ENCODE measurements at places on chromosomes 4 and X.

GRCh38 chr4:83581411-83582288 is 45.7 kb downstream of the GPAT3 start:
- DNase-seq, result no peak

DNA sequence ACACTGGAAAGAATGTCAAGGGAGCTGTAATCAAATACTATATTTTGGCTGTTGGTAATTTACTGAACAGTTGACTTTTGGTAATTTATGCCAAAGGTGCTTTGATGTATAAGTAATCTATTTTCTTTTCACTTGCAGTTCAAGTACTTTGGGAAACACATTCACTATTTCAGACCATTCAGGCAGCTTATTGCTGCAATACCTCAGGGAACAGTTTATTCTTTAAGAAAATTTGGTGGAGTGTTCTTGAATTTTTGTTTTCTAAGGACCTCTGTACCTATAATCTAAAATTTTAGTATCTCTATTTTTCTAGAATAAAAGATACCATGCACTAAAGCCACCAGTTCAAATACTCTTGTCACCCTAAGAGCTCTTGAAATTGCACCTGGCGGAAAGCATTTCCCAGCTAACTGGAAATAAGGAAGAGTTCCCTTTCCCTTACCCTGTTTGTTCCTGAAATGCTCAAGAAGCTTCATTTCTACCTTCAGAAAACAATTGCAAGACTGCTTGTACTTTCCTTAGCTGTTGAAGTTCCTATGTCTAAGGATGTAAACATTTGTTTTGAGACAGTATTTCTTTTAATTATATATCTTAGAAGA is 633.5 kb upstream of the FAT1 start:
- DNase-seq, result no peak

DNA sequence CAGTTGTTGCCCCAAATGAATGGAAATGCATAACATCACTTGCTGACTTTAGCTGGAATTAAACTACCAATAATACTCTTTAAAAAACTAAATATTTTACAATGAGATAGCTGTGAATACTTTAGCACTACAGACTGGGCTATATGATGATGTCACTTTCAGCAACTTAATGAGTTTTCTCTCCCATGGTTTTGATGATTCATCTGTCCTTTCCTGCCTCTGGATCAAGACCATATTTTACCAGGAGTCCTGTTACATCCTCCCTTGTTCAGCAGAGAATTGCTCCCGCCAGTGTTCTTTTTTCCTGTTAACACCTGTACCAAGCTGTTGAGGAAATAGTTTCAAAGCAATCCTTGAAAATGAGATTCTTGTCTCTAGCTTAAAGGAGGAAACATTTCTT is 543.0 kb downstream of the SPRY1 start:
- DNase-seq, result no peak

DNA sequence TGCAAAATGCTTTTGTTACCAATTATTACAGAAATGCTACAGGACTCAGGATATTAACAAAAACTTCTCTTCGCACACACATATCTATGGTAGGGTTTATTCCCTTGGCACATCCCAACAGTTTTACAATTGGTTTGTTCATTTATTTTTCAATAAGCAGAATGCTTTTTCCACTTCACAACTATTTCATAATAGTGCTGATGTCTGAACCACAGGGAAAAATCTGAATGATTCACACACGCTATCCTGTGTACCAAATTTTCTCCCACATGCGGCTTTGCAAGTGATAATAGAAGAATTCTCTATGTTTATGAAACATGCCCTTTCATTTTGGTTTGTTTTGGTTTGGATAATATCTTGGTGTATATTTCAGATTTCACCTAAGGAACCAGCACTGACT is 725.7 kb upstream of the TENM3 start:
- DNase-seq, result no peak

GRCh38 chr4:141595531-141595930 is 40.9 kb upstream of the IL15 start:
- no peak for DNase-seq

DNA sequence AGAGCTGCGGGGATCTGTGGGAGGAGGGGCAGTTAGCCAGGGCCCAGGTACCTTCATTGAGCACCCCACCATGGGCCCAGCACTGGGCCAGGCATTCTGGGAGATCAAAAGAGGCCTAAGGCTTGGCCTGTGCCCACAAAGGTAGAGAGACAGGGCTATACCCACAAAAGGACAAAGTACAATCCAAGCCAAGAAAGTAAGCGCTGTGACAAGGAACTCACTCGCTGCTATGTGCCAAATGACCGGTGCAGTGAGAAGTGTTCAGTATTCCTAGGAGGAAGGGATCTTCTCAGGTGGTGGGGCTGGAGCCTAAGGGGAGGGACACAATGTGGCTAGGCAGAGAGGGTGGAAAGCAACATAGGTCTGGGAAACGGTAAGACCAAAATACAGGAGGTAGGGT is 8.8 kb upstream of the FRMPD3 start:
- DNase-seq, result no peak

- no peak for DNase-seq
Measured at GRCh38 chr4:78622253-78622979, 70.8 kb downstream of the ANXA3 start.

DNA sequence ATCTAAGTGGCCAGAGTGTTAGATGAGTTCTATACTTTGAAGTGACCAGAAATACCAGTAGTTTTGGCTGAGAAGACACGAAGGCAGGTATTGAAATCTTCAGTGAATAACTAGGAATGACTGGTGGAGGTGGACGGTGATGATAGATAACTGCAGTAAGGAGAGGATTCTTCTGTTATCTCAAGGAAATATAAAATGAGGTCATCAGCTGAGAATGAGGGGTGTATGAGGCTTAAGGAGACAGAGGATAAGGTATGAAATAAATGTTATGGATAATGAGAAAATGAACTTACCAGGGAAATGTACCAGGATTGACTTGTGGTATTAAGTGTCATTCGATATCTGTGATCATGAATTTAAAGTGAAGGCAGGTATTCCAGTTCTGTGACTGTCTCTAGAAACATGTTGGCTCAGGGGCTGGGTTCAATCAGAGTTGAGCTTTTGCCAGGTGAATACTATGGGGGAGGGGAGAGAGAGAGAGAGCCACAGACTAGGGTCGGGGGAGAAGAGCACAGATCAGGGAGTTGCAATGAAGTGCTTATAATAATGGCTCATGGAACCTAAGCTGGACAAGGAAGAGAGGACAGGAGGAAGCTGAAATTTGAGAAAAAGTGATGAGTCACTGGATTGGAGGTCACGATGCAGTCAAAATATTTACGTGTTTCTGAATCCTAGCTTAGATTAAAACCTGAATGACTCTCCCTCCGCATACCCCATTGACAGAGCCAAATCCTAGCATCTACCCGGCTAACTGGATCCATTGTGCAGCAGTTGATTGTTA is 37.5 kb upstream of the BRS3 start:
- DNase-seq, result no peak

GRCh38 chr4:175806727-175807126 is 5.3 kb downstream of the GPM6A start:
- DNase-seq, result no peak

DNA sequence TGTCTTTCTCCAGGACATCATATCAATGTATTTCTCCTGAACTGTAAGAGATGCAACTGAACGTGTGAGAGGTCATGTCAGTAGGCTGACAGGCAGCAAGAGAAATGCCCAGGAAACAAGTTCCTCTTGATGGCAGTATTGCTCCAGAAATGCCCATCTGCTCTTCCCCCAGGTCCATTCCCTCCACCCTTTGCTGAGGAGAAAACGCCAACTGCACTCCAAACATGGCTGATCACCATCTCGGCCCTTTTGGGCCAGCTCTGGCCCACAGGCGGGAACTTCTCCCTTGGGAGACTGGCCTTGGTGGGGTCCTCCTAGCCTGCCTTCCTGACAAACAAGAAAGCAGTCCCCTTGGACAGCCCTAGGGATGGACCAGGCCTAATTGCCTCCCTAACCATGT is 276.5 kb upstream of the AGTR2 start:
- DNase-seq, result no peak

GRCh38 chrX:41240509-41240908 is 93.5 kb upstream of the DDX3X start:
- no peak for DNase-seq

DNA sequence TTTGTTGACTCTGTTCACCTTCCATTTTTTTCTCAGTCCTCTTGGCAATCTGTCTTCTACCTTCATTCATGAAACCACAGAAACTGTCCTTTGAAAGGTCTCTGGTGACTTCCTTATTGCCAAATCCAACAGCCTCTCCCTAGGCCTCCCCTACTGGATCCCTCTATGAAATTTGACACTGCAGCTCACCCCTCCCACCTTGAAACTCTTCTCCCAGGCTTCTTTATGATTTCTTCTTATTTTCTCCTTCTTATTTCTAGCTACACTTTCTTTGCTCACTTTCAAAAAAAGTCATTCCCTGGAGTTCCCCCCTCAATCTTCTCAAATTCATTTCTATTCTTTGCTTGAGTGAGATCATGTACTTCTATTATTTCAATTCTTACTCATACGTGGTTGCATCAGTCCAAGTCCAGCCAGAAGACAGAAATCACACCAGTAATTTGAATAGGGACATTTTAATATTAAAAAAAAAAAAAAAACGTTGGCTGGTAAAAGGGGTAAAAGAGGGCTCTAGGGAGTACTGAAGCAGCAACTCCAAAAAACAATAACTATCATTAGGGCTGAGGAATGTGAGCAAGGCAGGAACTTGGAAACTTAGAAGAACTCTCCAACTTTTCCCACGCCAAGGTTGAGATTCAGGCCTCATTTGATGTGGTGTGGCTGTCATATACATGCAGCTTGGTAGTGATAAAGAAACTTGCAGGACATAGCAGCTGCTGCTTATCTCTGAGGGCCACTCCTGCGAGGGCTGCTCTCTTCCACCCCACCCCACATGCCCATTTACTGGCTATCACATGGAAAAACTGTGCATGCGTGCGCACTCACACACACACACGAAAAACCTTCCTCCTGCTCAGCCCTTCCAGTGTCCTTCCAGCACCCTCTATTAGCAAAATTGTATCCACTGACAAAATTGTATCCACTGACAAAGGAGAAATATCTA is 169.8 kb upstream of the GALNT7 start:
- no peak for DNase-seq

DNA sequence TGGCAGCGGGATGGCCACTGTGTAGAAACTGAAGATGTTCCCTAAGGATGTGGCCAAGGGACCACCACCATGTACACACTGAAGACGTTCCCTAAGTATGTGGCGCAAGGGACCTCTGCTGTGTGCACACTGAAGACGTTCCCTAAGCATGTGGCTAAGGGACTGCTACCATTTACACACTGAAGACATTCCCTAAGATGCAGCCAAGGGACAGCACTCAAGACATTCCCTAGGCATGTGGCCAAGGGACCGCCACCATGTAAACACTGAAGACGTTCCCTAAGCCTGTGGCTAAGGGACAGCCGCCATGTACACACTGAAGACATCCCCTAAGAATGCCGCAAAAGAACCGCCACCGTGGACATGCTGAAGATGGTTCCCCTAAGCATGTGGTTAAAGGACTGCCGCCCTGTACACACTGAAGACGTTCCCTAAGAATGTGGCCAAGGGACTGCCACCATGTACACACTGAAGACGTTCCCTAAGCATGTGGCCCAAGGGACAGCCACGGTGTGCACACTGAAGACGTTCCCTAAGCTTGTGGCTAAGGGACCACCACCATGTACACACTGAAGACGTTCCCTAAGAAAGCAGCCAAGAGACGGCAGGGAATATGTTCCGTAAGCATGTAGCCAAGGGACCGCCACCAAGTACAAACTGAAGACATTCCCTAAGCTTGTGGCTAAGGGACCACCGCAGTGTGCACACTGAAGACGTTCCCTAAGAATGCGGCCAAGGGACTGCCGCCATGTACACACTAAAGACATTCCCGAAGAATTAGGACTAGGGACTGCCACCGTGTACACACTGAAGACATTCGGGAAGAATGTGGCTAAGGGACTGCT is 43.3 kb downstream of the DHRSX start:
- DNase-seq, result no peak

GRCh38 chr4:11843927-11844326 is 415.2 kb upstream of the HS3ST1 start:
- no peak for DNase-seq

- no peak for DNase-seq
Measured at GRCh38 chr4:2948895-2949781, 14.1 kb downstream of the NOP14 start.

- DNase-seq, result no peak
Measured at GRCh38 chr4:56657818-56658217, 23.3 kb downstream of the HOPX start.

DNA sequence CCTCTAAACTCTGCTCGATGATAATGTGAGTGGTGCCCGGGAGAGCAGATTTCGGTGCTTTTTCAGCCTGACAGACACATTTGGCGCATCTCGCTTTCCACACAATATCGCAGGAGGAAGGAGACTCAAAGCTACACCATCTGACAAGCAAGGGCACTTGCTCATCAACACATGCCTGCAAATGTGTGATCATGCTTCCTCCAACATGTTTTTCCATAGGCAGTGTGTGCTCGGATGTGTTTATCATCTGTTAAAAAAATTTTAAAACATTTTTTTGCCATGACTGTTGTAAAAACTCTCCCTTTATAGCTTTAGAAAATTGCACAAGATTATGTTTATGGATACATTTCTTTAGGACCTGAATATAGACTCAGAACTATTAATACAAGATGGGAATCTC is 170.3 kb upstream of the PUDP start:
- DNase-seq, result no peak

GRCh38 chrX:110448459-110448858 is 89.8 kb downstream of the RTL9 start:
- no peak for DNase-seq

DNA sequence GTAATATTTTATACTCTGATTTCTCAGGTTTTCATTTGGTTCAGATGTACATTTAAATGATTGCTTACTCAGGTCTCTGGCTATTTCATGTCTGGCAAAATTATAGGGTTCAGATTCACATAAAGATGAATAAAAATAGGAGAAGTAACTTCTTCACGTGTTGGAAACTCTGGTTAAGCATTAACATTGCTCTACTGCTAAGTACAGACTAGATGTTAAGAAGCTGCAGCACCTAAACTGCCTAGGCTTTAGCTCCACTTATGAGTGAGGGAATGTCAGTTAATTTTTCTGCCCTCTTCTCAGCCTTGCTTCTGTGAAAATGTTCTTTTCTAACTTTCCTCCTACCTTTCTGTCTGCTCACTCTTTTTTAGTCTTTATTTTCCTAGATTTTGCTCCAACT is 361.2 kb downstream of the ARAP2 start:
- no peak for DNase-seq

- DNase-seq, result no peak
Measured at GRCh38 chr4:7323461-7323871, 111.3 kb downstream of the PSAPL1 start.

- DNase-seq, result no peak
Measured at GRCh38 chr4:27046851-27047250, 186.2 kb downstream of the STIM2 start.

DNA sequence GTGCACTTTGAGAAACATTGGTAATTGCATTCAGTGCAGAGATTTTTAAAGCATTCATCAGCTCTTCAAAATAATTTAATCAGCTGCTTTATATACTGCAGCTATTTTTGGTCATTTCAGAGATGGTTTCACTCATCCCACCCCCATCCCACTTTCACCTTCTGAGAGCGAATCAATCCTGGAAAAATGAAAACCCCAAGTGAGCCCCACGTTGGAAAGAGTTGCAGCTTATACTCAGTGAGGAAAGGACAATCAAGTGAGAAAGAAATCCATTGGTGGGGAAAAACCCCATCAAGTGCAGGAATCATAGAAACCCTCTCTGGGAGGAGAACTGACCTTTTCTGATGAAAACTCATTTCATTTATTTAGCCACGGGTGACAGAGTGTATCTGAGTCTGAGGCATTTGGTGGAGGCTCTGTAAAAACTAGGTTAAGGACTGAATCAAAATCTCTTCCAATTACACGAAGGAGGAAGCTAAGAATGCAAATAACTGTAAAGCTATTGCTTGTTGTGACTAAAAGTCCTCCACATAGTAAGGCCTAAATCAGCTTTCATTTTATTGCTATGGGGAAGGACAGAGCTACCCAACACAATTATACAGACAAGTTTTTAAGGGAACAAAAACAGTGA is 240.4 kb upstream of the PGRMC2 start:
- no peak for DNase-seq

Measured in stimulated activated CD4-positive, alpha-beta T cell treated with anti-CD3 and anti-CD28 coated beads, Interleukin-2, amount 100 ng/mL, for 24 hours (primary cell).